Heart right ventricle (tissue), 16 donors: ENCODE measurements at places on chromosomes 1 and 21. TPM values are rescaled to one million over a fixed set of nuclear protein-coding genes. Genes with fewer than 3 reads are reported as not detected.

DNA sequence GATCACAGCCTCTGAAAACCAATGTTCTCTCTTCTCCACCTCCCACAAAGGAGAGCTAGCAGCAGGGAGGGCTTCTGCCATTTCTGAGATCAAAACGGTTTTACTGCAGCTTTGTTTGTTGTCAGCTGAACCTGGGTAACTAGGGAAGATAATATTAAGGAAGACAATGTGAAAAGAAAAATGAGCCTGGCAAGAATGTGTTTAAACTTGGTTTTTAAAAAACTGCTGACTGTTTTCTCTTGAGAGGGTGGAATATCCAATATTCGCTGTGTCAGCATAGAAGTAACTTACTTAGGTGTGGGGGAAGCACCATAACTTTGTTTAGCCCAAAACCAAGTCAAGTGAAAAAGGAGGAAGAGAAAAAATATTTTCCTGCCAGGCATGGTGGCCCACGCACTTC is 35.8 kb upstream of the TDRD10 start:
- DNase-seq, result no peak

DNA sequence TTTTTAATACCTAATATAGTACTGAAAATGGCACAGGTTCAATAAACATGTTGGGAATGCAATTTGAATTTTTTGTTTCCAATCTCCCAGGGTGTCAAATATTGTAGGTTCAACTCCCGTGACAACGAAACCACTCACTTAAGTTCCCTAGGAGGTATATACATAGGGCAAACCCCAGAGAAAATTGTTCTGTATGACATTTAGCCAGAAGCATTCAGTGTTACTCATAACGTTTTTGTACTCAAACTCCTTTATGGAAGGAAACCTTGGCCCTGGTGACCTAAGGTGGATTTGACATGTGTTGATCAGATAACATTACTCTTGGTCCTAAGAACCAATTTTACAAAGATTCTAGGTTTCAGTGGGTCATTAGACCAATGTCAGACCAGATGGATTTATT is 110.6 kb downstream of the USP25 start:
- DNase-seq, result no peak

DNA sequence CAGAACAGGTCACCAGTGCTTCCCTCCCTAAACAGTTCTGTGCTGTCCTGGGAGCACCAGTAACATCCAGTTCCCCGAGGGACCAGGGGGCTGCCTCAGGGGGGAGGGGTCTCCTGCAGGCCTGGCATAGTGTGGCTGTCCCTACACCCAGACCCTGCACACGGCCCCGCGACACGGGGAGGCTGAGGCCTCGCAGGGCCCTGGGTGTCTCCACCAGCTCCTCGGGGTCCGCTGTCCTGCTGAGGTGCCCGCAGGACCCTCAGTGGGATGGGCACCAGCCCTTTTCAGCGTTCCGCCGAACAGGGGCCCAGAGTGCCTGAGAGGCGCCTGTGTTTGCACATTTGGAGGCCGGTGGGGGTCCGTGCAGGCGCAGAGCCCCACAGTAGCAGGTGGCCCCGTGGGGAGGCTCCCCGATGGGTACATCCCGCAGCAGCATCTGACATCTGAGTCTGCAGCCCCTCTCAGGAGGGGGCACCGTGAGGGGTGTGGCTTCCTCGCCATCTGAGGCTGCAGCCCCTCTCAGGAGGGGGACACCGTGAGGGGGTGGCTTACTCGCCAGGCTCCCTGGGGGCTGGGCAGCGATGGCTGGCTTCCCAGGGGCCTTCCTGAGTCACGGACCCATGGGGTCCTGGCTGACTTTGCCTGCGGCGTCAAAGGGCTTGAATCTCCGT is 18.5 kb upstream of the C1orf159 start:
- DNase-seq, result no peak

GRCh38 chr1:153341431-153341934 is 7.2 kb downstream of the PGLYRP4 start:
- DNase-seq, result no peak

DNA sequence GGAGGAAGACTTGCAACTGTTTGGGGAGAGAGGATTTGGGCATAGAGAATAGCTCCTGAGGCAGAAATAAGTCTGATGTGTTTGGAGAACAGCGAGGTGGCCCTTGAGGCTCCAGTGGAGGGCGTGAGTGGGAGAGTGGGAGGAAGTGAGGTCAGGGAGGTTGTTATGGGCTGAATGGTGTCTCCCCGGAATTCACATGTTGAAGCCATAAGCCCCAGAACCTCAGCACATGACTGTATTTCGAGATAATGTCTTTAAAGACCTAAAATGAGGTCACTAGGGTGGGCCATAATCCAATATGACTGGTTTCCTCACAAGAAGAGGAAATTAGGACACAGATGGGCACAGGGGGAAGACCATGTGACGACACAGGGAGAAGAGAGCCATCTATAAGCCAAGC is 17.9 kb upstream of the APP start:
- no peak for DNase-seq

- DNase-seq, result no peak
Measured at GRCh38 chr1:187987236-187987776, 1158.6 kb downstream of the PLA2G4A start.

- no peak for DNase-seq
Measured at GRCh38 chr1:32925403-32926162, 24.4 kb upstream of the TMEM54 start.

DNA sequence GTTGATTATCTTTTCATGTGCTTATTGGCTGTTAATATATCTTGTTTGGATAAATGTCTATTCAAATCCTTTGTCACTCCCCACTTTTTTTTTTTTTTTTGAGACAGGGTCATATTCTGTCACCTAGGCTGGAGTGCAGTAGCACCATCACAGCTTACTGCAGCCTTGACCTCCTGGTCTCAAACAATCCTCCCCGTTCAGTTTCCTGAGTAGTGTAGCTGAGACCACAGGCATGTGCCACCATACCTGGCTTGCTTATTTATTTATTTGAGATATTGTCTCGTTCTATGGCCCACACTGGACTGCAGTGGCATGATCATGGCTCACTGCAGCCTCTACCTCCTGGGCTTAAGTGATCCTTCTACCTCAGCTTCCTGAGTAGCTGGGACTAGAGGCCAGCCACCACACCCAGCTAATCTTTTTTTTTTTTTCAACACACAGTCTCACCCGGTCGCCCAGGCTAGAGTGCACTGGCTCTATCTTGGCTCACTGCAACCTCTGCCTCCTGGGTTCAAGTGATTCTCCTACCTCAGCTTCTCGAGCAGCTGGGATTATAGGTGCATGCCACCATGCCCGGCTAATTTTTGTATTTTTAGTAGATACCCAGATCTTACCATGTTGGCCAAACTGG is 13.9 kb upstream of the MYCL start:
- DNase-seq, result no peak

- no peak for DNase-seq
Measured at GRCh38 chr1:223877804-223878203, 32.1 kb upstream of the TP53BP2 start.

DNA sequence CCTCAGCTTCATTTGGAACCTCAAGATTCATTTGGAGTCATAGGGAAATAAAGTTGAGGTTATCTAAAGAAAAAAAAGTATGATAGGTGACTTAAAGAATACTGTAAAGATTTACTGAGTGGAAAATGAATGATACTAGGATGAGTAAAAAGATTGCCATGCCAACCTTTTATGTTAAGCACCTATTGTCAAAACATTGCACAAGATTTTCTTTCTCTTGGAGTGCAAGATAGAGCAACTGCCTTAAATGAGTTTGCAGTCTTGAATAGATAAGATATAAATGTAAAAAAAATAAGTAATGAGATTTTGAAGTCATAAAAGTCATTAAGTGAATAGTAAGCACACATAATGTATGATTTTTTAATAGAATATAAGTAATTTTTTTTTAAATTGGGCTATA is 5.1 kb upstream of the ANGPTL1 start:
- DNase-seq, result no peak

The LDLRAD2 gene
- total RNA-seq, result not detected

The ZNF281 gene
- 8.7 TPM for total RNA-seq

The CLIC4 gene
- 344 TPM for total RNA-seq
